Hair follicle dermal papilla cell (primary cell): ENCODE measurements at places on chromosomes 16 and 17. TPM values are rescaled to one million over a fixed set of nuclear protein-coding genes. Genes with fewer than 3 reads are reported as not detected.

TMEM92 gene
- not detected in 2 replicates for total RNA-seq

KCNH4 gene
- total RNA-seq, result under 0.01 TPM in 1 of 2 replicates, not detected in the other

KRTAP1-1 gene
- total RNA-seq, result not detected in 2 replicates

ARHGDIG gene
- total RNA-seq, result not detected in 2 replicates

ASPHD1 gene
- total RNA-seq, result 1.5 and 2.1 TPM in 2 replicates
